ENCODE measurements at places on chromosomes 13 and 19.

- DNase-seq: no peak
Measured at GRCh38 chr13:38785490-38785889, 98.6 kb downstream of the FREM2 start.

- DNase-seq: no peak
Measured at GRCh38 chr13:24672141-24673132, 7.8 kb upstream of the ATP12A start.

DNA sequence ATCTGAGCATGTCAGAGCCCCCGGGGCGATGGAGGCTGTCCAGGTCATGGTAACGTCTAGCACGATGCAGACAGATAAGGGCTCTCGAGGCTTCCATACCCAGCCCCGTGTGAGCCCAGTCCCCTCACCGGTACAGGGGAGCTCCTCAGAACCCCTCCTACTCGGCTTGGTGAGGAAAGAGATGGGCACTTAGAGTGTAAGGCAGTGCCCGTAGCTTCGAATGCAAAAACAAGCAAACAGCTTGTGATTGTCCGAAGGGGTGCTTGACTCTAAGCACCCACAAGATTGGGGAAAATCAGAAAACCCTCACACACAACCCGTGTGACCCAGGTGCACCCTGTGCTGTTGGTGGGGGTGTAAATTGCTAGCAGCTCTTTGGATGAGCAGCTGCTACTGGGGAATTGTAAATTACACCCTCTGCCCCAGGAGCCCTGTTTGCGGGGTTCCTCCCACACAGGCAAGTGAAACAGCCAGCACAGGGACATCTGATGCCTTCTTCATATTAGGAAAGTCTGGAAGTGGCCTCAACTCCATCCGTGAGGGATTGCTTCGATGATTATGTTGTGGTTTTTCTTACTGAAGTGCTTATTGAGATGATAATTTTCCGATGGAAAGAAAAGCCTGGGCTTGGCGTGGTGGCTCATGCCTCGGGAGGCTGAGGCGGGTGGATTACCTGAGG is 918 bp upstream of the PSPN start:
- no peak for DNase-seq

DNA sequence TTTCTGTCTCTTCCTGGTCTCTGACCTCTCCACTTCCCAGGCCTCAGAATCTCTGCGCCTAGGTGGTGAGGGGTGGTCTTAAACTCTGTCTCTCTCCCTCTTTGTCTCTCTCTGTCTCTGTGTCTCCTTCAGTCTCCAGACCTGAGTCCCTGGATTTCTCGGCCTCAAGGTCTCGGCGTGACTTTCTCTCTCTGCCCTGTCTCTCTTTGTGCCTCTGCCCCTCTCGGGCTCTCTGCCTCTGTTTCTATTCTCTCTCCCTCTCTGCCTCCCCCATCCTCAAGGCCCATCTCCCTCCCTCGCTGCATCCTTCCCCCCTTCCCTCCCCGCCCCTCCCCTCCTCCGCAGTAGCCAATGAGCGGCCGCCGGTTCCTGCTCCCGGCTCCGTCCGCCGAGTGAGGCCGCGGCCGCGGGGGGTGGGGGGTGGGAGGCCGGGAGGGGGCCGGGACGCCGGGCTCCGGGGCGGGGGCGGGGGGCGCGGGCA is at the start of gene CACNG7:
TSS of gene CACNG7 (plus strand) at position 344 of the 481 bp plus-strand sequence. CDS start 3,554 bp downstream, outside the sequence.
- DNase-seq: no peak

DNA sequence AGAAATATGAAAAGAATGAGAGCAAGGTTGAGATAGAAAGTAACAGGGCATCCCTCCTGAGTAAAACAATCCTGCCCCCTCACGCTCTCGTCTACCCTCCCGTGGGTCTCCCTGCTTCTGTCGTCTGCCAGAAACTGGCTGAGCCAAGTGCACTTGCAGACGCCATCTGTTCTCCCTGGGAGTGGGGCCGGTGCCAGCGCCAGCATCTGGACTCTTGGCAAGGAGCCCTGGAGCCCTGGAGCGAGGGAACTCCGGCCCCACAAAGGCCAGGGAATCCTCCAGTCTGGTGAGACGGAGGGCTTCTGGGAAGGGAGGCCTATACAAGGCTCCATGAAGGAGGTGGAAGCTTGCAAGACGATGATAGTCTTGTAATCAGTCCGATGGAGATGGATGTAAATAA is 2.3 kb upstream of the TMEM91 start:
- no peak for DNase-seq

DNA sequence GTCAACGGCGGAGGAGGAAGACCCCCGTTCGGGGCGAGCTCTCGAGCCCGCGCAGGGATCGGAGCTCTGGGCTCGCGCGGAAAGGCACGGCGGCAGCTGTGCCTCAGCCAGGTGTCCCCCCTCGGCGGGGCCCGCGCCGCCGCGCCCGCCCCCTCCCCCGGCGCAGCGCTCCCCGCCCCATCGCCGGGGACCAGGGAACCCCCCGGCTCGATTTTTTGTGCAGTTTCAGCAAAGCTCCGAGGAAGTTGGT is 110.0 kb downstream of the KCNRG start:
- DNase-seq: no peak

DNA sequence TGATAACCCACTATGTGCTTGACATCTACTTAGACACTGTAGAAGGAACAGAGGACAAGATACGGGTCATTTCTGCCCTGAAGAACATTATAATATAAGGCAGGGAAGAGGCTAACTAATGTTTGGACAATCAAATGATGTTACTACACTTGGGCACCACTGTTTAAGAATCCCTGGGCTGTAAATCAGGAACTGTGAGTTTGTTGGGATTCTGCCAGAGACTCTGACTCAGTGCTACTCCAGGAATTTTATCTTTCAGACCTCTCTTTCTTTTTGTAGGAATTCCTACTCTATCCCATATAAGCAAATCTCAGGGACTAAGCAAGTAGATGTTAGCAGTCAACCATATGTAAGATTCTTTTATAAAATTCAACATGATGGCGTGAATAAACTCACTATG is 3.1 kb upstream of the ZNF471 start:
- DNase-seq: no peak

DNA sequence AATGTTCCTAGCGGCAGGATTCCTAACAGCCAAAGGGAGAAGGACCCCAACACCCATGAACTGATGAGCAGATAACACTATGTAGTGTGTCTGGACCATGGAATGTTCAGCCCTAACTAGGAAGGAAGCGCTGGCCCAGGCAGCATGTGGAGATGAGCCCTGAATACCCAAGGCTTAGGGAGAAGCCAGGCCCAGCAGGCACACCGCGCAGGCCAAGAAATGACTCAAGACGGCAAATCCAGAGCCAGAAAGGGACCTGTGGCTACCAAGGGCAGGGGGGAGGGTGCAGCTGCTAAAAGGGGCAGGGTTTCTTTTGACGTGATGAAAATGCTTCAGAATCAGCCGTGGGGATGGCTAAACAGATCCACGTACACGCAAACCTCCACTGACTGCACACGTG is 20.7 kb upstream of the TINCR start:
- DNase-seq: no peak

DNA sequence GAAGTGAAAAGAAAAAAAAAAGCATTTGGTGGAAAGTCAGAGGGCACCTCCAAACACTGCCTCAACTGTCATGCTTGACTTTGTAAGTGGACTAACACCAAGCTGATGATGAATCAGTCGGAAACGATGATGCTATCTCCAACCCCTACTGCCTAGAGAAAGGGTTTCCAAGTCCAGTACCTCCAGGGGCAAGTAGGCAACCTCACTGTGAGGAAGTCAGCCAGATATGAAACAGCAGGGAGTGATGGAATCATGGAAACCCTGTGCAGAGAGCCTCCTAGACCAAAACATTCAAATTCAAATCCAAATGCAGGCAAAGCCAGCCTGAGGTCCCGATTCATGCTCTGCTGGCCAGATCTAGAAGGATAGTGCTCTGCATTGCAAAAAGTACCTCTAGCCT is 100.9 kb upstream of the SERP2 start:
- no peak for DNase-seq

- DNase-seq: no peak
Measured at GRCh38 chr19:19409631-19410030, 4.2 kb downstream of the GATAD2A start.

- no peak for DNase-seq
Measured at GRCh38 chr13:20559659-20560356, 7.1 kb upstream of the IFT88 start.
